Hindlimb muscle (tissue), 1 donor: ENCODE measurements at places on chromosomes 13 and 19.

GRCh38 chr13:46983881-46984280, 87.0 kb upstream of the HTR2A start:
- no peak for DNase-seq

DNA sequence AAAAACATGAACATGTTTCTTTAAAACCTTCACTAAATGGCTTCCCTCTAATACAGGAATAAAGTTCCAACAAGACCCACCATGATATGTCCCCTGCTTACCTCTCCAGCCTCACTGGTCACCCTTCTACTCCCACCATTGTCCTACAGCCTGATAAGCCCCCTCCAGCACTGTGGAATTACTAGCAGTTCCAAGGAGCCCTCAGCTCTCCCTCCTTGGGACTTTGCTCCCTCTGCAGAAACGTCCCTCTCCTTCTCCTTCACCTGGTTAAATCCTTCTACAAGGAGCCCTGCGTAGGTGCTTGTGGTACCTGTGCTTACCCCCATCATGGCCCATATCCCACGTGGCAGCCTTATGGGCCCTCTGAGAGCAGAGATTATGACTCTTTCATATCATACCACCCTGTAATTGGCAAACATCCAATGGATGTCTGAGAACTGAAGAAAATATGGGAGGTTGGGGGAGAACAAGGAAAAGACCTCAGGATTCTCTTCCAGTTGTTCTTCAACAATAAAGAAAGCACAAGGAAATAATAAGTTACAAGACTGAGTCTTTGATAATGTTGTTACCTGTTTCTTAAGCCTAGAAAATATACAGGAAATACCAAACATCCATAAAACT, 26.1 kb upstream of the DOCK9 start:
- no peak for DNase-seq

- DNase-seq, result peak; percentile 43
Observed at GRCh38 chr13:77896536-77896935, 22.1 kb downstream of the EDNRB start.

GRCh38 chr13:89568746-89569145, 1778.7 kb upstream of the MIR17HG start:
- no peak for DNase-seq

DNA sequence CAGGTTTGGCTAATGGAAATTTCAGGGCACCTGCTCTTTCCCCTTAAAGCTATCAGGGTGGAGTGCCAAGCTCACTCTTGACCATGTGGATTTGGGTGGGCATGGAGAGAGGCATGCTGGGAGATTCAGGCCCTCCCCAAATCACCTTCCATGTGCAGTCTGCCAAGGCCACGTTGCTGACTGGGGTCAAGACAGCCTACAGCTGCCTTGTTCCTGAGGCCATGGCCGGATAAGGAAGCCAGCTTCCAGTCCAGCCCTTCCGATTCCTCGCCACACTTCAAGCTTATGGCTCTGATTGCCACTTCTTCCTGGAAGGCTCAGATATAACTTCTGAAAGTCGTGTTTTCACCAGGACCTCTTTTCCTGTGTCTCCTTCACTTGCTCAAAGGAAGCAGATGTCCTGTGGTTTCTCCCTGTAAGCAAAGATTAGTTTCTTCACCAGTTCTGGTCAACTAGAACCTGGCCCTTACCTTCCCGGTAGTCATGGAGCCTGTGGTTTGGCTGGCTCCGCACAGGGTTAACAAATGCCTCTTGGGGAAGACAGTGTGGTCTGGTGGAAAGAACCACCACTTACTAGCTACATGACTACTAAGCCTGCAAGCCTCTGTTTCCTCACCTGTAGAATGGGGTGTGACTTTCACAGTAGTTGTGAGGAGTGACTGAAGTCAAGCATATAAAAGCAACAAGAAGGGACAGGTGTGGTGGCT, 16.1 kb upstream of the TPT1 start:
- no peak for DNase-seq

GRCh38 chr13:70644052-70644451, 535.8 kb upstream of the KLHL1 start:
- no peak for DNase-seq

GRCh38 chr13:42891591-42891990, 100.5 kb downstream of the EPSTI1 start:
- no peak for DNase-seq

DNA sequence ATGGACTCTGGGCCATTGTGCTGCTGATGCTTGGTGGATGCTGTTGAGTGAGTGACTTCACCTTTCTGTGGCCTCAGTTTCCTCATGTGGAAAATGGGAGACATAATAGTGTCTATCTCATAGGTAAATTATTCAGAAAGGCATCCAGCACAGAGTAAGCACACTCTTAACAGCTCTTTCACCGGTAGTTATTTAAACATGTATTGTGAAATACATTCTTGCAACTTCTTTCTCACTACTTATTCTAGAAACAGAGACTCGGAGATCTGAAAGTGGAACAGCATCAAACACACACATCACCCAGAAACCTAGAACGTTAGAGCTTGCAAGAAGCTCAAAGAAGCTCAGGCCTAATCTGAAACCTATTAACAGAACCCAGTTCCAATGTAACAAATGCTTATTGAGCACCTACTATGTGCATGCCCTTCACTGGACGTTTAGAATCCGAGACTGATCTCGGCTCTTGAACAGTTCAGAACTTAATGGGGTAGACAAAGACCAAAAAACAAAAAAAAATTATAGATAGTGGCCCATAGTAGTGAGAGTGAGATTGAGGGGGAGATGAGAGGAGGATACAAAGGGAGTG, 4.1 kb downstream of the ZSWIM9 start:
- DNase-seq, result no peak

- DNase-seq, result no peak
Observed at GRCh38 chr13:30712536-30713532, 22.5 kb upstream of the ALOX5AP start.

GRCh38 chr19:44738603-44739558, 9.6 kb upstream of the BCL3 start:
- no peak for DNase-seq

GRCh38 chr19:42567567-42567966, 27.2 kb downstream of the CEACAM8 start:
- DNase-seq, result no peak

- DNase-seq, result no peak
Observed at GRCh38 chr13:65133094-65133493, 2097.0 kb downstream of the PCDH9 start.

- DNase-seq, result no peak
Observed at GRCh38 chr19:13417054-13417453, 89.2 kb downstream of the CACNA1A start.

- DNase-seq, result no peak
Observed at GRCh38 chr13:40784540-40784939, 4.9 kb upstream of the SLC25A15 start.

GRCh38 chr19:53192771-53193534, at the start of gene ZNF665:
TSS of gene ZNF665 (minus strand) at chr19:53193358. CDS start at chr19:53182898, 10,460 bp downstream.
- DNase-seq, result peak; percentile 86

GRCh38 chr13:97121894-97122293, 100.2 kb upstream of the MBNL2 start:
- no peak for DNase-seq

- DNase-seq, result peak; percentile 56
Observed at GRCh38 chr19:7869453-7869909, 4.7 kb downstream of the PRR36 start.

- no peak for DNase-seq
Observed at GRCh38 chr19:4445963-4446703, 11.5 kb downstream of the UBXN6 start.

DNA sequence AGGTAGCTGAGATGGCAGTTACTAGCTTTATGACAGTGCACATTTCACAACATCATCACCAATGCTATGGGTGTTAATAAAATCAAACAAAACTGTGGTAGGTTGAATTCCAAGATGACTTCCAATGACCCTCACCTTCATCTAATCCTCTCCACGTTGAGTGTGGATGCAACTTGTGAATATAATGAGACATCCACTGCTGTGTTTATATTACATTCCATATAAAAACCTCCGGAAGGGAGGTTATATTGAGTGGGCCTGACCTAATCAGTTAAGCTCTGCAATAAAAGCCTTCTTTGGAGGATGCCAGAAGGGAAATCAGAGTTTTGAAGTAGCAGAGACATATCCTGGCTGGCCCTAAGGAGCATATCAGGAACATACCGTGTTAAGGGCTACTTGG, 25.6 kb upstream of the CSNK1A1L start:
- DNase-seq, result no peak

GRCh38 chr19:15331419-15332310, 674 bp downstream of the BRD4 start:
- DNase-seq, result peak; percentile 58

DNA sequence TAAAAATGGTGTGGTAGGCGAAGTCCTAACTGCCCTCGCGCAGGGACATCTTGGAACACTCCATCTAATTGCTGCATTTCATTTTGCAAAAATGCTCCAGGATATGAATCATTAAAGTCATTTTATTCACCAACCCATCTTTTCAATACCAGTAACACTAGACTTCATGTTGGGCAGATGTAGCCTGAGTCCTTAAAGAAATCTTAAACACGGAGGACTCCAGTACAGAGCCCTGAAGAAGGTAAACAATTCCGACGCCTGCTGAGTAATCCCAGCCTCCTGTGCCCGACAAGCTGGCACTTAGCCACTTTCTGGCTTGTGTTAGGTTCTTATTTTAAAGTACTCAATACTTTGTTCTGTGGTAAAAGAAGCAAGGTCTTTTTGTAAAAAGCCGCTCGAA, 58.0 kb upstream of the IRS2 start:
- DNase-seq, result no peak

- no peak for DNase-seq
Observed at GRCh38 chr13:79935121-79935520, 405.8 kb downstream of the SPRY2 start.

DNA sequence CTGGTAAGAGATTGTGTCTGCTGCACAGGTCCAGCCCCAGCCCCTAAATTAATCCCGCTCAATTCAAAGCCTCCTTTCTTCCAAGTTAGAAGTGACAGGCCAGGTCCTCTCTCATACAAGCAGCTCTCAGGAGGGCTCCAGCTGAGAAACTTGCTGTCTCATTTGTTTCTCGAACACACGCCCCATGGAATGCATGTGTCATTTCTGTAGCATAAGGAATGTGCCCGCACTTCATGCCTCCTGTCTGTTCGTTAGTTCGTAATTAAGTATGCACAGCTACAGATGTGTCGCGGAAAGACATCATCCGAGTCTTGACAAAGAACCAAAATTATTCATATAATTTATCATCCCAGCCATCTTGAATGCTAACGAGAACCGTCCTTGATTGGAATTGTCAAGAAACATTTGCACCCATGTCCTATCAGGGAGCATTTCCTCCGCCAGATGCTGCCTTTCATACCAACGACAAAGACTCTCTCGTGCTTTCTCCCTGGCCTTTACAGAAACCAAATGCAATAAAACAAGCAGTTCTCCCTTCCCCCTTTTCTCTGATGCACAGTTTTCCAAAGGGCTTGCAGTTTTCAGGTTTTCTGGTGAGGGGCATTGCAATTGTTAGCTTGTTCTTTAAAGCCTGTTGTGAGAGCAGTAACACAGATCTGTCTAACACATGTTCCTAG, 133.5 kb downstream of the UQCRFS1 start:
- no peak for DNase-seq

- no peak for DNase-seq
Observed at GRCh38 chr13:25186187-25186586, 14.1 kb upstream of the AMER2 start.

DNA sequence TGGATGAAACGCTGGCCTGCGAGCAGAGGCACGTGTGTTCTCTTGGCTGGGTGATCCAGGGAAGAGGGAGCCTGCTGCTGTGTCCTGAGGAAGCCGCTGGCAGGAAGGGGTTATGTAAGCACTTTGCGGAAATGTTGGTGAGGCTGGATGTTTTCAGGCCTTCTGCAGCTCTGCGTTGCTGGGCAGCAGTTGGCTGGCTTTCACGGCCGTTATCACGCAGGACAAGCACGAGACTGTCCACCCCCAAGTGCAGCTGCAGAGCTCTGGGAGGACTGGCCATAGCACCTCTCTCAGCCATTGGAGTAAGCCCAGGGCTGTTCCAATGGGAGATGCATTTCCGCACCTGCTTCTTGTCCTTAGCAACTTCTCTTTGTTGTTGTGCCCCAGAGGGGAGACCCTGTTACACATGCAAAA, 146.9 kb upstream of the SOX21 start:
- peak; percentile 34 for DNase-seq

DNA sequence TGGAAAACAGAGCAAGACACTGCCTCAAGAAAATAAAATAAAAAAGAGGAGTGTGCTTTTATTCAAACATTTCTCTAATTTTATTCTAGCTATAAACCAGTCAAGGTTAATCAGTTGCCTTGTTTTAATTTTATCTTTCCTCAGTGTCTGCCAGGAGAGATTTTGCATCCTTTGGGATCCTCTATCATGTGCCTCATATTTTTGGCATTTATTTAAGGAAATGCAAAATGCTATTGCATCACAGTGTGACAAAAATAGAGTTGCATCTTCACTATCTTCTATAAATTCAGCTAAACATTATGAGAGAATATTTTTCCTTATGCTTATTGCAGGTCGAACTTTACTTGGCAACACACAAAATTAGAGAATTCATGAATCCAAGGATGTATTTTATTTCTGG, 639.0 kb upstream of the KLF12 start:
- DNase-seq, result no peak

- DNase-seq, result no peak
Observed at GRCh38 chr13:39540929-39541605, 61.9 kb downstream of the LHFPL6 start.

DNA sequence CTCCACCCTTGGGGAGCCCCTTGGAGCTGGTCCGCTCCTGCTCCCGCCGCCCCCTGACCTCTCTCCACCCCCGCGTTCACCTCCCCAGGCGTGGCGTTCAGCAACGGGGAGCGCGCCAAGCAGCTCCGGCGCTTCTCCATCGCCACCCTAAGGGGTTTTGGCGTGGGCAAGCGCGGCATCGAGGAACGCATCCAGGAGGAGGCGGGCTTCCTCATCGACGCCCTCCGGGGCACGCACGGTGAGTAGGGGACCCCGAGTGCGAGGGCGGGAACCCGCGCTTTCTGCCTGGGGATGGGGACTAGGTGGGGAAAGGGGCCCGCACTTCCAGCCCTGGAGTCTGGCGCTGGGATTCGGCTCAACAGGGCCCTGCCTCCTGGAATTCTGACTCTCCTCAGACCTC, 1.7 kb downstream of the CYP2A13 start:
- no peak for DNase-seq

- no peak for DNase-seq
Observed at GRCh38 chr19:11027381-11027780, 61.9 kb upstream of the LDLR start.

GRCh38 chr13:40026174-40026585, 370.7 kb downstream of the COG6 start:
- DNase-seq, result no peak

GRCh38 chr13:35744566-35745178, 268.2 kb upstream of the MAB21L1 start:
- no peak for DNase-seq

GRCh38 chr13:27713767-27714166, 78.5 kb upstream of the GSX1 start:
- DNase-seq, result no peak

GRCh38 chr19:51709575-51709974, 14.2 kb downstream of the HAS1 start:
- DNase-seq, result no peak

DNA sequence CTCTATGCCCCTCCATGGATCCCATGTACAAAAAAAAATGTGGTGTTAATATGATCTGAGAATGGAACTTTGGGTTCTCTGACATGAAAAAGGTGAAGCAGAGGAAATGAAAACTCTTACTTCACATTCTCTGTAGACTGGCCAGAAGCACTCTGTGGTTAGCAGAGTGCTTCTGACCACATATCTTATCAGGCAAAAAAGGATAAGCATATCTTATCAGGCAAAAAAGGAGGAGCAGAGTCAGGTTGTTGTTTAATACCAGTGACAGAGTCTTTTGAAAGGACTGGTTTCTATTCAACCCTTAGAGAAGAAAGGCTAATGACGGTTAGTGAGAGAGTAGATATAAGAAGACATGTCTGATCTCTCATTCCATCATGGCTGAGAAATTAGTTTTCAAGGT, 1404.8 kb downstream of the SLITRK1 start:
- no peak for DNase-seq
